ENCODE measurements at places on chromosomes 13 and 19. TPM values are rescaled to one million over a fixed set of nuclear protein-coding genes. Genes with fewer than 3 reads are reported as not detected.
A peak's percentile ranks its signal among the peaks of the same experiment; 100 is the strongest.

- no peak for DNase-seq
- no peaks in the 10 kb centered on the region for H3K36me3 ChIP-seq
- H3K27me3 ChIP-seq, result no peaks in the 10 kb centered on the region
- no peak overlapping the region for H3K27ac ChIP-seq
- no peak overlapping the region for H3K4me3 ChIP-seq
- no peaks in the 10 kb centered on the region for H3K4me1 ChIP-seq
Measured at GRCh38 chr13:111394211-111394922, 73.9 kb downstream of the TEX29 start.

DNA sequence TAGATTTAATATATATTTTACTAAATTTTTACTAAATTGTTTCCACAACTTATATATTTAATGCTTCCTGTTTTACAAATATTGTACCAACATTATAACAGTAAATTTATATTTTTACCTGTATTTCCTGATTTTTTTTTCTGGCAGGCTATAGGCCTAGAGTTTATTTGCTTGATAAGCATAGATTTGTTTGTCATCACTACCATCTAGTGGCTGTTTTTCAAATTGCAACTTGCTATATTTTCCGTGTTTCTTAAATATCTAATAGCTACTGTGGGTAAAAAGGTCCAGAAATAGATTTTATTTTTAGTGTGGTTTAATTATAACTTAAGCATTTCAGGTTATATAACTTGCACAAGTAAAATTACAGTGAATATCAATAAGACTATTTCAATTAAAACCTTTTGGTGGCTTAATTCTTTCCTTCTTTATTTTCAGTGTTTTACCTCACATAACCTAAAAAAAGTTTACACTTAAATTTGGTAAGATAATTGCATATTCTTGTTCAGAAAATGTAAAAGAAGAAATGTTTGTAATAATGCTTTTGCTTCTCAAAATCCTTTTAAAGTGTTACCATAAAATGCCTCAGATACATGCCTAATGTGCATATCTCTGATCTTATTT is 60.6 kb downstream of the NDFIP2 start:
- no peak overlapping the region for H3K27ac ChIP-seq
- H3K4me1 ChIP-seq, result no peaks in the 10 kb centered on the region
- H3K27me3 ChIP-seq, result no peaks in the 10 kb centered on the region
- H3K36me3 ChIP-seq, result no peaks in the 10 kb centered on the region

DNA sequence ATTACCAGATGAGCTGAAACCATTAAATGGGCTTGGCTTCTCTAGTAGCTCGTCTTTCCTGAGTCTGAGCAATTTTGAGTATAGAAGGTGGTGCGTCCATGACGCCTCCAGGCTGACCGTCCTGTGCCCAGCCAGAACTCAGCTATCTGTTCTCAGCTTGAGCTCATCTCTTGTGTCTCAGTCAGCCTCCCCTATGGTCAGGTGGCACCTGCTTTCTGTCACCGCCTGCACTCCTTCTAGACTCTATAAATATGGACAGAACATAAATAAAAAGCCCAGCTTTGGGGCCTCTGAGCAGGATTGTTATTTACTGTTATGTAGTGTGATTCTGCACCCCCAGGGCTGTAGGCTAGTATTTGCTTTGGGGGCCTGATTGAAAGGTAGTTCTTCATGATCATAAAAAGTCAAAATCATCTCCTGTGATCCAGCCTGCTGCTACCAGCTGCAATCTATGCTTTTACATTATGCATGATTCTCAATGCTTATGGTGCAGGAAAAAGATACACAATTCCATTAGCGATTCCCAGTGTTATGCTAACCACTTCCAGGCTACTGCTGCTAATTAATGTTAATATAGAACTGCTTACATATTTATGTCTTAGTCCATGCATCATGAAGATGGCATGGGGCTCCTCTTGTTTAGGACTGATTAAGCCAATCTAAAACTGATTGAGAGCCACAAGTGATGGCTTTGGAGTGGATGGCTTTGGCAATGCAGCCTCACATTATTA is 72.5 kb upstream of the TMTC4 start:
- no peak overlapping the region for H3K4me3 ChIP-seq
- H3K4me1 ChIP-seq, result no peaks in the 10 kb centered on the region
- no peak for DNase-seq
- no peak overlapping the region for H3K27ac ChIP-seq
- H3K36me3 ChIP-seq, result no peaks in the 10 kb centered on the region

The CEACAM7 gene
- total RNA-seq, result not detected

DNA sequence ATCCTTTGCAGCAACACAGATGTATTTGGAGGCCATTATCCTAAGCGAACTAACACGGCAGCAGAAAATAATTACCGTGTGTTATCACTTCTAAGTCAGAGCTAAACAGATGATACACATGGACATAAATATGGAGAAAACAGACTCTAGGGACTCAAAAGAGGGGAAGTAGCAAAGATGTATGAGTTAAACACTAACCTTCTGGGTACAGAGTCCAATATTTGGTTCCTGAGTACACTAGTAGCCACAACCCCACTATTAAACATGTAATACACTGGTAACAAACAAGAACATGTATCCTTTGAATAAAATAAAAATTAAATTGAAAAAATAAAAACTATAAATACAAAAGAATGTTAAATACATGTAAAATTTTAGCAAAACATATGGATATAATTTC is 118.0 kb upstream of the SLITRK5 start:
- no peaks in the 10 kb centered on the region for H3K4me1 ChIP-seq
- no peak overlapping the region for H3K27ac ChIP-seq
- no peaks in the 10 kb centered on the region for H3K36me3 ChIP-seq
- H3K27me3 ChIP-seq, result no peaks in the 10 kb centered on the region

GRCh38 chr19:48069435-48069834 is 25.6 kb upstream of the CABP5 start:
- no peak overlapping the region for H3K4me3 ChIP-seq
- no peaks in the 10 kb centered on the region for H3K27me3 ChIP-seq
- DNase-seq, result no peak
- H3K27ac ChIP-seq, result no peak overlapping the region
- H3K36me3 ChIP-seq, result no peaks in the 10 kb centered on the region

- H3K27ac ChIP-seq, result no peak overlapping the region
- H3K4me3 ChIP-seq, result no peak overlapping the region
- H3K4me1 ChIP-seq, result peaks cover 6% of the 10 kb centered on the region
- H3K36me3 ChIP-seq, result peaks cover 16% of the 10 kb centered on the region
Measured at GRCh38 chr19:19468424-19469050, 46.8 kb downstream of the TSSK6 start.

DNA sequence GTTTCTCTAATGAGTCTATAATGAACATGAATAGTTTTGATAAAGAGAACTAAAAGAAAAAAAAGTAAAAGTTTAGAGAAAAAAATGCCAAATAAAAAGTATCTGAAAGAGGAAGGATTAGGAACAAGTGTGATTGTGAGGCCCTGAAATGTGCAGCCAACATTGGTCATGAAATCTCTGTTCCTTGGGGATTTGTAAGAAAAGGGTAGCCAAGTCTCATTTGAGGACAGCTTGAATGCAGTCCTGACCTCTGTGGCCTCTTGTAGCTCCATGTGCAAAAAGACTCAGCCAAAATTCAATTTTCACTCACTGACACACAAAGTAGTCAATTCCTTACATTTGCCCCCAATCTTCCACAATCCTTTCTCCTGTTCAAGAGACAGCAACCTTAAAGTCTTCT is 167.9 kb downstream of the KLF12 start:
- H3K27me3 ChIP-seq, result no peaks in the 10 kb centered on the region
- DNase-seq, result no peak
- no peak overlapping the region for H3K27ac ChIP-seq
- no peaks in the 10 kb centered on the region for H3K4me1 ChIP-seq
- no peak overlapping the region for H3K4me3 ChIP-seq

GRCh38 chr13:43008596-43008995 is 14.8 kb upstream of the DNAJC15 start:
- no peak overlapping the region for H3K4me3 ChIP-seq
- no peaks in the 10 kb centered on the region for H3K27me3 ChIP-seq
- no peak for DNase-seq

The SIGLEC10 gene
- not detected for total RNA-seq

The PRX gene
- 3.6 TPM for total RNA-seq

The HS6ST3 gene
- total RNA-seq, result not detected

DNA sequence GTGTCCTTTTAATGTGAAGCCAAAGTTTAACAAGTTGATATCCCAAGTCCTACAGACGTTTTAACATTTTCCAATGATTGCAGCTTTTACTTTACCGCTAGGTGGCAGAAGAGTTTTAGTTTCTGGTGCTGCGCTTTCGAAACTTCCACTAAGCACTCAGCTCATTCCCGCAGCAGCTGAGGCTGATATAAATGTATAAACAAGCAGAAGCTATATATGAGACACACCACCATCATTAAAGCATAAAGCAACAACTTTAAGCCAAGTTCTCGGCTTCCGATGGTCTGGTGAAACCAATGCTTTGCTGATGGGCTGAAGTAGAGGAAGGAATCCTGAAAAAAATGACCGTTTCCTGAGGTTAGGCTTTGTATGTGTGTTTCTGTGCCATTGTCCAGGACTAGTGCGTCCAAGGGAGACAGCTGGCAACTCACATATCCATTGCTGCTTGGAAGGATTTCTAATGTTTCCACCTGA is 753.9 kb downstream of the OLFM4 start:
- DNase-seq, result peak; percentile 26
- no peaks in the 10 kb centered on the region for H3K27me3 ChIP-seq
- H3K4me1 ChIP-seq, result no peaks in the 10 kb centered on the region
- no peak overlapping the region for H3K4me3 ChIP-seq
- no peak overlapping the region for H3K27ac ChIP-seq

GRCh38 chr13:107753291-107753690 is 462.0 kb downstream of the LIG4 start:
- no peaks in the 10 kb centered on the region for H3K4me1 ChIP-seq
- peak; percentile 58 for DNase-seq
- H3K36me3 ChIP-seq, result no peaks in the 10 kb centered on the region
- H3K4me3 ChIP-seq, result no peak overlapping the region
- no peak overlapping the region for H3K27ac ChIP-seq

DNA sequence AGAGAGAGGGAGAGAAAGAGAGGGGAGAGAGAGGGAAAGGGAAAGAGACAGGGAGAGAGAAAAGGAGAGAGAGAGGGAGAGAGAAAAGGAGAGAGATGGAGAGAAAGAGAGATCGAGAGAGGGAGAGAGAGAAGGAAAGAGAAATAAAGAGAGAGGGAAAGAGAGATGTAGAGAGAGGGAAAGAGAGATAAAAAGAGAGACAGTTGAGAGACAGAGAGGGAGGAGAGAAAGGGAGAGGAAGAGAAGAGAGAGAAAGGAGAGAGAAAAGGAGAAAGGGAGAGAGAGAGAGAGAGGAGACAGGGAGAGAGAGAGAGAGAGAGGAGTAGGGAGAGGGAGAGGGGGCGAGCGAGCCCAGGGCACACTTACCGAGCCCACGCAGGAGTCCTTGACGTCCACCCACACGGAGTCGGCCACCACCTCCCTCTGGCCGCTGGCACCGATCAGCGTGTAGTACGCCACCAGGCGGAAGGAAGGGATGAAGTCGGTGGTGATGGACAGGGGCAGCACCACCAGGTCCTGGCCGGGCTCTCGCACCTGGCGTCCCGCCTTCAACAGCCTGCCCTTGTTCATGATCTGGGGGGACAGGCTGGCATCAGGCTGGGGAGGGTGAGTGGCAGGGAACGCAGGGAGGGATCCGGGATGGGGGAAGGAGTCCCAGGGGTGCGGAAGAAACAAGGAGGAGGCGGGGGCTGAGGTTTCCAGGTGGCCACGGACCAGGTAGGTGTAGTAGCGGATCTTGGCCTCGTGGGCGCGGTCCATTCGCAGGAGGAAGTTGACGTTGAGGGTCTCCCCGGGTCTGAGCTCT is 10.0 kb downstream of the C3 start:
- H3K4me3 ChIP-seq, result no peak overlapping the region
- no peaks in the 10 kb centered on the region for H3K4me1 ChIP-seq
- H3K27me3 ChIP-seq, result no peaks in the 10 kb centered on the region
- no peak overlapping the region for H3K27ac ChIP-seq

The MAST1 gene
- 1.3 TPM for total RNA-seq

DNA sequence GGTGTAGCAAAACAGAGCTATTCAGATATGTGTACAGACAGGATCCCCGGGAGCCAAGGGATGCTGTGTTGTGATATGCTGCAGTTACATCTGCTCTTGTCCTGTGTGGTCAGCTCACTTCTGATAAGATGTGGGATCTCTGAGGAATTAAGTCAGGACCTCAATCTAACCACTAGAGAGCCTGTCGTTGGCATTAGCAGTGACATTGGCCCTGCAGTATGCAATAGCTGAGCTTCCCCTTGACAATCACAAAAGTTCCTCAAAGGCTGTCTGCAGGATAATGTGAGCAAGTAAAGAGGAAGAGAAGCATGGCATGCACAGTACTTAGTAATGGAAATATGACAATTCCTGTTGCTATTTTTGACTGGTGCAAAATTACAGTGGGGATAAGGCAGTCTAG is 203.4 kb upstream of the MIR17HG start:
- H3K4me1 ChIP-seq, result no peaks in the 10 kb centered on the region
- no peak overlapping the region for H3K4me3 ChIP-seq
- DNase-seq, result peak; percentile 35
- H3K27me3 ChIP-seq, result no peaks in the 10 kb centered on the region

DNA sequence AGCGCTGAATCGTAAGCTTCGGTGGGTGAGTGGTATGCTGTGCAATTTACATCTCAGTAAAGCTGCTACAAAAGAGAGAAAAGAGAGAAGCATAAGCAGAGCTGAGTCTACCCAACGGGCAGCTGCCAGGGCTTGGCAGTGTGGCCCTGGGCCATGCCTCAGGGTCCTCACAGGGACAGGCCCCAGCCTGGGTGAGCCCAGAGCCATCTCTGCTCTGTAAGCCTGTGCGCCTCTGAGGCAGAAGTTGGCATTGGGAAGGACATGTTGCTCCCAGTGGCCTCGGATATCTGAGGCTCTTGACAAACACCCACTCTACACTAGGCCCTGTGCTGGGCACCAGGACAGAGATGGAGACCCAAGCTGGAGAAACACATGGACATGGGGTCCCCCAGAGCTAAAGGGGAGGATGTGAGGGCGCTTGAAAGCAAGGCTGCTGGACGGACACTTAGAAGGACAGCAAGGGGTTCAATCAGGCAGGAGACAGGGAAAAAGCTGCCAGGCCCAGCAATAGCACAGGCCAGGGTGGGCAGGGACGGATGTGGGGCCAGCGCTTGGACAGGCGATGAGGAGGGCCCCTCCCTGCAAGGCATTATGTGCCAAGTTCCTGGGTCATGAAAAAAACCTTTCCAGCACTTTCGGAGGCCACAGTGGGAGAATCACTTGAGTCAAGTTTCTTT is 14.7 kb downstream of the PPP6R1 start:
- no peak overlapping the region for H3K4me3 ChIP-seq
- no peak for DNase-seq
- no peak overlapping the region for H3K27ac ChIP-seq
- H3K27me3 ChIP-seq, result no peaks in the 10 kb centered on the region
- no peaks in the 10 kb centered on the region for H3K4me1 ChIP-seq
- peaks cover 33% of the 10 kb centered on the region for H3K36me3 ChIP-seq

DNA sequence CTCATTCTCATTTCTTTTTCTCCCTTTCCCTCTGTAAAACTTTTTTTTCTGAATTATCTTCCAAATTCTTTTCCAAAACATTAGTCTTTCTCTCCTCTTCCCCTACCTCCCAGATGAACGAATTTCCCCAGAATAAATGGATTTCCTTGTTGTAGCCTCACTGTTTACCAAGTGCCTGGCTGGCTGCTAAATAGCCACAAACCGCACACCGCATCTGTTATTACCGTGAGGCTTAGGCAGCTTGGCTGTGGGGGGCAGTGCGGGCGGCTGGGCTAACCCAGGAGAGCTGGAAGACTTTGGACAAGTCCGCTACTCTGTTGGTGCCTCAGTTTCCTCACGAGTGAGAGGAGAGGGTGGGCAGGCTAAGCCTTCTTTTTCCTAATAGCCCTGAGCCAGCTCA is 10.7 kb downstream of the IL17D start:
- peak overlapping the region; percentile 54 for H3K27ac ChIP-seq
- peaks cover 9% of the 10 kb centered on the region for H3K4me1 ChIP-seq
- peak; percentile 39 for DNase-seq
- H3K4me3 ChIP-seq, result no peak overlapping the region

The AMER2 gene
- total RNA-seq, result not detected

The TMEM221 gene
- 0.17 TPM for total RNA-seq

Measured in fibroblast of lung (primary cell).